Activated T-helper 1 cell treated with Interleukin-2 at 50 U/mL for 16 hours (primary cell): ENCODE measurements at places on chromosomes 7 and 10.

GRCh38 chr10:50613150-50613549, 10.6 kb downstream of the SGMS1 start:
- DNase-seq: no peak

- DNase-seq: no peak
Measured at GRCh38 chr7:42065942-42066341, 171.1 kb downstream of the GLI3 start.

- DNase-seq: no peak
Measured at GRCh38 chr10:35890676-35891495, 248.8 kb upstream of the FZD8 start.

DNA sequence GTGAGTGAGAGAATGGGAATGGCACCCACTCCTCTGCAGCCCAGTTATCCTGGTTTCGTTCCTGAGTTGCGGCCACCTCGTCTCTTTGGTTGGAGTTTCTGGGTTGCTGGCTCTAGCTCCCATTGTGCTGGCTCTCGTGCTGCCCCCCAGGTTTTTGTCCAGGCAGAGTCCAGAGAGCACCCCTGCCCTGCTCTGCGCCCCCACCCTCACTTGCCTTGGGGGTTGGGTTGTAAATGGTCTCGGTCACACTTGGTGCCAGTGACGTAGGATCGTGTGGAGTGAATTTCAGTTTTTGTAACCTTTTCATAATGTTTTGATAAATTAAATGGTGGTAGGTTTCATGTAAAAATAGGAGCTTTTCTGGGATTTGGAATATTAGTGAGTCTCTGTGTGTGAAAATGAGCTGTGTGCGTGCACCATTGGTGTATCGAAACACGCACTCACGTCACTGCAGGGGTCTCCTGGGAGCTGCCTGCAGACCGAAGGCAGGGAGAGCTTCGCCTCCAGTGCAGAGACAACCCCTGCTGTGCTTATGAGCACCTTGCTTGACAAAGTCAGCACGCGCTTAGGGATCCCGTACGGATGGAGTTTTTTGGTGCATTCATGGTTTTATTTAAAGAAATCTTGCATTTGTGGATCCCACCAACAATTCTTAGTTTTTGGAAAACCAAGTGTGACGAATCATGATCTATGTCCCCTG, 32.9 kb downstream of the PFKP start:
- DNase-seq: no peak

GRCh38 chr7:1895664-1896515, 225.8 kb downstream of the ELFN1 start:
- no peak for DNase-seq

GRCh38 chr10:49738616-49739360, 23.3 kb downstream of the OGDHL start:
- DNase-seq: no peak

GRCh38 chr10:86775056-86775869, 18.8 kb downstream of the BMPR1A start:
- no peak for DNase-seq

DNA sequence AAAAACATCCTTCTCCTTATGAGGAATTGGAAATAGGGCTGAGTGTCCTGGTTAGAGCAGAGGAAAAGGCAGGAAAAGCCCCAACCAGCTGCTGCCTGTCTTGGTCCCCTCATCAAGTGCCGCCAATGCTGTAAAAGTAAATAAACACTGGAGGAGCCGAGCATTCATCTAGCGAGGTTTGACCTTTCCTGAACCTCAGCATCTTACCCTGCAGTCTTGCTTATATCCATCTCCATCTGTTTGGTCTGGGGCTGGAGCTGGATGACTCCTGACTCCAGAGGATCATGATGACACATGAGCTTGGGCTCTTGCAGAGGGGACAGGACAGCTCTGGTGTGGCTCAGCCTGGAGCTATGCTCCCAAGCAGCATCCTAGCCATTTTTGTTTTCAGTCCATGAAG, 501.1 kb downstream of the TNS3 start:
- DNase-seq: no peak

- no peak for DNase-seq
Measured at GRCh38 chr7:138185132-138185908, 109.1 kb downstream of the AKR1D1 start.

DNA sequence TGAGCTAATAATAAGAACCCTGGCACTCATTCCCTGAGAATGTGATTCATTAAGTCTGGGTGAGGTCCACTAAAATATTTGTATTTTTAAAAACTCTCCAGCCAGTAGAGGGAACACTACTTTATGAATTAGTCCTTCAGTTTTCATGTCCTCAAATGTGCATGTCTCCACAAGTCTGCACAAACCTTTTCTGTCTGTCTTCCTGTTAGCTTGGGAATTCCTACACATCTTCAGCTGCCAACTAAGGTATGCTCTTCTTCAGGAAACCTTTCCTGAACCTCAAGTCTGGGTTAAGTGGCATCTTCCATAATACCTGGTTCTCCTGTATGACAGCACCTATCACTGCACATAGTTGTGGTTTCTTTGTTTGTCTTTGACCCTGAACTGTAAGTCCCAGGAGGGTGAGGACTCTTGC, 119.6 kb upstream of the MKX start:
- no peak for DNase-seq

- DNase-seq: no peak
Measured at GRCh38 chr10:5811387-5811821, 1.8 kb downstream of the GDI2 start.

- no peak for DNase-seq
Measured at GRCh38 chr10:6701289-6701688, 121.2 kb upstream of the PRKCQ start.

- no peak for DNase-seq
Measured at GRCh38 chr10:17385066-17385465, 69.3 kb downstream of the ST8SIA6 start.

DNA sequence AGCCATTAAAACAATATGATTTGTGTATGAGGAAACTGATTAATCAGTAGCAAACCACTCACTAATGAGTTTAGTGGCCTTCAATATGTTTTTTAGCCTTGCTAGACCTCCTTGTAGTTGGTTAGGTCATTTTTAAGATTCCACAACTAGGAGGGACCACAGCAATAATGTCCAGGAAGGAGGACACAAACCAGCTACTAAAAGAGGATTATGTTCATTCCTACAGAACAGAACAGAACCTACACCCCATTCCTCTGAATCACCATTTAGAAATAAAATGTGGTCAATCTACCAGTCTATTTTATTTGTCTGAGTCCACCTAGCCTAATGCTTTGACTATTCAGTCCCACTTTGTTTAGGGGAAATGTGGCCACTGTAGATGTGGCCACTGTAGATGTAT, 226.3 kb downstream of the GLI3 start:
- no peak for DNase-seq

DNA sequence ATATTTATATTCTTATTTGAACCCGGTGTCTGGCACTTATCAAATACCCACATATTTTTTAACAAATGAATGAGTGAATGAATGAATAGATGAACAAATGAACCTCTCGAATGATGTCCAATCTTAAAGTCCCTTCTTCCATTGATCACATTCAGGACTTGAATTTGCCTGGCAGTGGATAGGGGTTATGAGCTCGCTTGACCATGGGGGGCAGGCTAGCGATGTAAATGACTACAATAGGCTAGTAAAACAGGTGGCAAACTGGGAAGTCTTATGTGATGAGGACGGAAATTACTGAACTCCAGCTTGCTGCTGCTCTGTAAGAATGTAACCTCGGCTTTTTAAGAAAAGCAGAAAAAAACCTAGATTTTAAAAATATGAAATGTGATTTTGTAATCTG, 247.7 kb upstream of the DKK1 start:
- DNase-seq: no peak

DNA sequence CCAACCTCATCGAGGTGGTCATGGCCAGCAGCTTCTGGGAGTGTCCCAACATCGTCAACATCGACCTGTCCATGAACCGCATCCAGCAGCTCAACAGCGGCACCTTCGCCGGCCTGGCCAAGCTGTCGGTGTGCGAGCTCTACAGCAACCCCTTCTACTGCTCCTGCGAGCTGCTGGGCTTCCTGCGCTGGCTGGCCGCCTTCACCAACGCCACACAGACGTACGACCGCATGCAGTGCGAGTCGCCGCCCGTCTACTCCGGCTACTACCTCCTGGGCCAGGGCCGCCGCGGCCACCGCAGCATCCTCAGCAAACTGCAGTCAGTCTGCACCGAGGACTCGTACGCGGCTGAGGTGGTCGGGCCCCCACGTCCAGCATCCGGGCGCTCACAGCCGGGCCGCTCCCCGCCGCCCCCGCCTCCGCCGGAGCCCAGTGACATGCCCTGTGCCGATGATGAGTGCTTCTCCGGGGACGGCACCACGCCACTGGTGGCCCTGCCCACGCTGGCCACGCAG, 75.0 kb downstream of the ELFN1 start:
- DNase-seq: no peak

DNA sequence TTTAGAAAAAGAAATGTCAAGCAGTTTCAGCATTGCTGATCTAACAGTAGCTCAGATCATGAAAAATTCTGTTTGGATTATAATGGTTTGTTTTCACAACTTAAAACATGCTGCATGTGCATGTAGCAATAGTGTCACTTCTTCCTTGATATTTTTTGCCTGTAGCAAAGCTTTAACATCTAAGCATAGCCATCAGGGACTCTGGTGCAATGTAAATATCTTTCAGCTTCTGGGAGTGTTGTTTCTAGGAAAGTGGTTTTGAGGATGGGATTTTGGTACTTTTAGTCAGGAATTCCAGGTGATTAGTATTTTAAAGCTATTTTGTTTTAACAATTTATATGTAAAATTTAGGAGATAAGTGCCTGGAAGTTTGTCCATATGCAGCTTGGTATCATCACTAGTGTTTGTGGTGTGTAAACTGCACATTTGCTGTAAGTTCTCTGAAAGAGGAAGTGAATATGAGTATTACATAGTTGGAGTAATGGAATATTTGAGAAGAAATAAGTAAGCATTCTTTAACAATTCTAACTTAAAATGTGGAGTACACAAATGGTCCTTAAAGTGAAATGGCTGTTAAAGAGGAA, 1.9 kb downstream of the RSBN1L start:
- no peak for DNase-seq

DNA sequence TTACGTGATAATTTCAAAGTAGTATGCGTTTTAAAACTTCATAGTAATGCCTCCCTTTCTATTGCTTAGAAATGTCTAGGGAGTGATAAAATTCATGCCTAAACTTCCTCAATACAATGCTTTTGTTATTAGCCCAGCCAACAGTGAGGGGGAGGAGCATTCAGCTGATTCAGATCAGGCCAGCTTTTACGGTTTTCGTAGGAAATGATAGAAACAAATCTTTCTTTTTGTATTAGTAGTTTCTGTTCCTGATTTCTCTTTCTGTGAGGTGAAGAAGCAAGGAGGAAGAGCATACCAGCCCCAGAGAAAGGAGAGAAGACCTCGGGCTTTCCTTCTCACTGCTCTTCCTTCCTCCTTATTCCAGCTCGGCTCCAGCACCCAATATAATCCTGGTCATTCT, 35.2 kb upstream of the ITPRID1 start:
- DNase-seq: no peak

DNA sequence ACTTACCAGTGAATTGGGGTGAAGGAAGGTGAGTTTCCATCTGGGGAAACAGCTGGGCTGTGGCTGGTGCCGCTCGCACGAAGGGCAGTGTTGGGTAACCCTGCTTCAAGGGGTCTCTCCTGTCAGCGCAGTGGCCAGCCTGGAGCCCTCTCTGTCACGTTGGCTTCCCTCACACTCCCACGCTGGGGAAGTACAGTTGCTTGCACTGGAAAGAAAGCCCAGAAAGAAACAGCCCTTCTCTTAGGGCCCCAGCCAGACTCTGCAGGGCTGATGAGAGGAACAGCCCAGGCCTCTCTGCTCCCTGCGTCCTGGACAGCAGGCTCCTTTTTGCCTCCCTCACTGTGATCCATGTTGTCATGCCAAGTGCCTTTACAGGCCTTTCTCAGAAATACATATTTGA, 40.3 kb upstream of the TRIM8 start:
- no peak for DNase-seq

GRCh38 chr10:75297021-75297599, 61.4 kb upstream of the COMTD1 start:
- DNase-seq: no peak

- DNase-seq: no peak
Measured at GRCh38 chr10:60141896-60142559, 235.7 kb upstream of the CCDC6 start.

GRCh38 chr10:92031580-92031979, 108.0 kb downstream of the BTAF1 start:
- DNase-seq: no peak

- no peak for DNase-seq
Measured at GRCh38 chr7:127446842-127447241, 54.3 kb upstream of the ZNF800 start.

DNA sequence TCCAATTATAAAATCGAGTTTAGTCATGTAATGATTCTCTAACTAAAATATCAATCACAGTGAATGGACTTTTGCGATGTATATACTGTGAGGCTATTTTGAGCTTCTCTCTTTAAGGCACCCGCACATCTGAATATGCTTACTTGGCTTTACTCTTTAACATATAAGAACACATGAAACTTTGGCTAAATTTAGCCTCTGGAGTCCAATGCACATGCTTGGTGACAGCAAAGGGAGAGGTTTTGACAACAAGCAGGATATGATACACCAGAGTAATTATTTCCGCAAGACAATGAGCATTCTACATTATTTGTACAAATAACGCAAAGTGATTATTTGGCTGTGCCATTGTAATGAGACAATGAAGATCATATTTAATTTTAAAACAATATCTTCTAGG, 72.4 kb downstream of the ARID5B start:
- no peak for DNase-seq

DNA sequence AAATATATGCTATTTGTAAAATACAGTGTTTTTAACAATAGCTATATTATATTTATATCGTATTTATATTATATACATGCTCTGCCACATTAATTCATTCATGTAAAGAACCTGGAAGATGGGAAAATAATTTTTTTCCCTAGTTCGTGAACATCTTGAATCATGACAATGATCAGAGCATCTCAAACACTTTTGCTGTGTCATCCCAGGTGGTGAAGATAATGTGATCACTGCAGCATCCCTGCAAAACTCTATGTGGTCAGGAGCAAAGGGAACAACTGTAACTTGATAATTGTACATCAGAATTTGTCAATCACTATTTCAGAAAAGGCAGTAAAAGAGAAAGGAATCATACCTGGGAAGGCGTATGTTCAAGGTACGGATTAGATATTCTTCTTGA, 39.3 kb downstream of the RAPGEF5 start:
- DNase-seq: no peak

DNA sequence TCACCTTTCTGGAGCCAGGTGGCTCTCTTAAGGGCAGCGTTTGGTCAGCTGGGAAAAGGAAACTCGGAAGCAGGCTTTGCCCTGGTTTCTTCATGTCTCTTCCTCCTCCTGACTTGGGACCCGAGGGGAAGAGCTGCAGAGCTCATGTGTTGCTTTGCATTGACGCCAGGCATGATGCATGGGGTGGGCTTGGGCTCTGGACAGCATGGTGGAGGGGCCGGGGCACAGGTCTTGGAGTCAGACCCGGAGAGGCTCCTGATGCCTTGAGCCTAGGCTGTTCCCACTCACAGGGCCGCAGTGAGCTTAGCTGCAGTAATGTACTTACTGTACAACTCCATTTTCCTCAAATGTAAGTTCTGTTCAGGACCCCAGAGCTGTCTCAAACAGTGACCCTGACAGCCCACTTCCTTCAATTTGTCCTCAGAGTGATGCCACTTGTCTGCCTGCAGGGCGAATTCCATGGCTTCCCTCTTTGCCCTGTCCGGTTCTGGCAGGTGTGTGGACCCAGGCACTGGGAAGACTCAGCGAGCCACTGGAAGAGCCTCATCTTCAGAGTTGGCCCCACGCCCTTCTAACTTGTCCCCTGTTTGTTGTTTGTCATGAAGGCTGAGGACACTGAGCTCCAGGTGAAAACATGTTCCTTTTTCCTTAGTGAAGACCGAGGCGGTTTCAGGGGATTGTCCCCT, 50.2 kb downstream of the ZNF467 start:
- no peak for DNase-seq

- DNase-seq: no peak
Measured at GRCh38 chr7:47591655-47592572, 10.0 kb upstream of the TNS3 start.
